ENCODE measurements at places on chromosomes 3 and 15. TPM values are rescaled to one million over a fixed set of nuclear protein-coding genes. Genes with fewer than 3 reads are reported as not detected.

Gene ZNF609
- 16.0 TPM for total RNA-seq

Gene ARGFX
- total RNA-seq: not detected

Gene OXSR1
- 39.4 TPM for total RNA-seq

Gene P2RY14
- total RNA-seq: not detected

Gene CACNA2D2
- under 0.01 TPM for total RNA-seq

Gene IMPG2
- total RNA-seq: 0.44 TPM

Measured in uterine smooth muscle cell (primary cell).